BJ (cell line): ENCODE measurements at places on chromosomes 7 and 10. TPM values are rescaled to one million over a fixed set of nuclear protein-coding genes. Genes with fewer than 3 reads are reported as not detected.

- DNase-seq = no peak
These were observed 316.6 kb downstream of the PLXDC2 start for GRCh38 chr10:20132816-20133215.

DNA sequence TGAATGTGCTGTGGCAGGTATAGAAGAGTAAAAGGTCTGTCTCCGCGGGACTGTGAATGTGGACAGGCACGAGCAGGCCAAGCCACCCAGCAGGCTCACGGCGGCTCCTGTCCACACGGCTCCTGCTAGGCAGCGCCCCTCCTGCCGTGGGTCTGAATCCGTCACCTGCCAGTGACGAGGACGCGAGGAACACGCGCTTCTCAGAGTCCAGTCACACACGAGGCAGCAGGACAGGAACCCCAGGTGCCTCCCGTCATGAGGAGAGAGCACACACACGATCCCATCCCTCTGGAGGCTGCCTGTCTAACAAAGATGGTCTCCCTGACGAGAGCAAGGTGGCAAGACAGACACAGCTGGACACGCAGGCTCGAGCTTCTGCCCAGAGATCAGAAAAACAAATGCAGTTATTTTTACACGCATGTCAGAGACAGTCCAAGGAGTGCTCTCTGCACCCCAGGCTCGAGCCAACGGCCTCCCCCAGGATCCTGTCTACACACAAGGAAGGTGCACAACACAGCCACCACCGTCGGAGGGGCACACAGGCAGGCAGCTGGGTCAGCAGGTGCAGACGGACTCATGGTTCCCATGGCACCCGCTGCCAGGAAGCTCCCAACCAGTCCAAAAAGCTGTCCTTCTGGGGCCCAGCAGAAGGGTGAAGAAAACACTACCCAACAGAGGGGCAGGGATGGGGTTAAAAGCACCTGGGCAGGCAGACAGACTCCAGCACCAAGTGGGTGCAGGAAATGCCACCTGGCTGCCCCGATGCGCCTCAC, 103.2 kb downstream of the MAD1L1 start:
- no peak for DNase-seq

DNA sequence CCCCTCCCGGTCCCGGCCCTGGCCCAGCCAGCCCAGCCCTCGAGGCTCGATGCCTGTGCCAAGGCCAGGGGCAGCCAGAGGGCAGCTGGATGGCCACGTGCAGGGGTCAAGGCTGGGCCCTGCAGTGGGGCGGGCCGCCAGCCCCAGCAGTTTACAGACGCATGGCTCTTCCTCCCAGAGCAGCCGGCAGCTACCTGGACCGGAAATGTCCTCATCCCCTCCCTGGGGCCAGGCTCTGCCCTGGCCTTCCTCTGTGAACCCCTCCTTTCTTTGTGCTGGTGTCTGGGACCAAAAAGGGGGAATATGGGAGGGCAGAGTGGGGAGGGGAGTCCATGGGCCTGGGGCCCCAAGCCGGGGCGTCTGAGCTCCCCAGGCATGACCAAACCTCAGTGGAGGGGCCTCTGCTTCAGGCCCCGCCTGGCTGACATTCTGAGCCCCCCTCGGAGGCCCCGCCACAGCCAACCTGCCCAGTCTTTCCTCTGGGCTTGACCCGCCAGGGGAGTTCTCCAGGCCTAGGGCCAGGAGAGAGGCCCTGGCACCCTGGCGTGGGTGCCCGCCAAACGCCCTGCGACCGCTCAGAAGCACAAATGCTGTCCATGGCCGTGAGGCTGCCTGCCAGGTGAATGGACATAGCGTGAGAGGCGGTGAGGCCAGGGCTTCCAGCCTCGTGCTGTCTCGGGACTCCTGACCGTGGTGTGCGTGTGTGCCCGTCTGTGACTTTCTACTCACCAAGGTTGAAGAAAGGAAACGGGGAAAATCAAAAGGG, 24.7 kb upstream of the AMZ1 start:
- DNase-seq = no peak

DNA sequence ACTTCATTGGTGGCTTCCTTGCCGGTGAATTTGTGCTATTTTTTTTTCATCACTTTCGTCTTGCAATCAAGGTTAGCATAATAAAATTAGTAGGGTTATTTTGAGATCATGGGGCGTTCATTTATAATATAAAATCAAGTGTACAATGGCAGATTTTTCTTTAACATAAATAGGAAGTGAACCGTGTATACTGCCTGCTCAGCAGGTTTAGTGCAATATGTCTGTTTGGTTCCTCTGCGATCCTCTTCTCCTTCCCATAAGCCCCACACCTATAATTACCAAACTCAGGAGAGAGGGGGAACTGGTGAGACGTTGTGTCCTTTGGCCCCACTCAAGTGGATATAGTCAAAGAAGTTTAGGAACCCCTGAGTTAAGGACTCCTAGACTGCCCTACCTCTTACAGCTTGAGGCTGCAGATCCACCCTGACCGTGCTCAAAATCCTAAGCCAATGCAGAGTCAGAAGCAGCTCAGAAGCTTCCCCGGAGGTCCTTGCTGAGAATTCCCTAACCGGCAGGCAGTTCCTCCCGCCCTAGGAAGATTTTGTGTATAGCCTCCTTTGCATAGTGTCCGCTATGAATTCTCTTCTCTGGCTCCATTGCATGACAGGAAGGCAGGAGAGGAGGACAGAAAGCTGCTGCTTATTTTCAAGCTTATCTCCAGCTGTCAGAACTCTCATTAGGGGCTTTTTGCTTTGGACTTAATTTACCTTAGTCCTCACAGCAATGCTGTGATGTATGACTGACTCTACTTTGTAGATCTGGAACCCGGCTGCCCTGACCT, 41.5 kb downstream of the PYROXD2 start:
- DNase-seq = no peak

GRCh38 chr7:80253653-80254052, 119.0 kb downstream of the GNAI1 start:
- DNase-seq = no peak

- no peak for DNase-seq
These were observed 127.4 kb upstream of the TEX47 start for GRCh38 chr7:88922944-88923343.

GRCh38 chr10:113765910-113766309, 14.4 kb downstream of the PLEKHS1 start:
- DNase-seq = no peak

GRCh38 chr10:46266306-46266985, 20.4 kb upstream of the ANTXRL start:
- DNase-seq = no peak

- DNase-seq = no peak
These were observed 632.9 kb upstream of the AUTS2 start for GRCh38 chr7:68965351-68965750.

DNA sequence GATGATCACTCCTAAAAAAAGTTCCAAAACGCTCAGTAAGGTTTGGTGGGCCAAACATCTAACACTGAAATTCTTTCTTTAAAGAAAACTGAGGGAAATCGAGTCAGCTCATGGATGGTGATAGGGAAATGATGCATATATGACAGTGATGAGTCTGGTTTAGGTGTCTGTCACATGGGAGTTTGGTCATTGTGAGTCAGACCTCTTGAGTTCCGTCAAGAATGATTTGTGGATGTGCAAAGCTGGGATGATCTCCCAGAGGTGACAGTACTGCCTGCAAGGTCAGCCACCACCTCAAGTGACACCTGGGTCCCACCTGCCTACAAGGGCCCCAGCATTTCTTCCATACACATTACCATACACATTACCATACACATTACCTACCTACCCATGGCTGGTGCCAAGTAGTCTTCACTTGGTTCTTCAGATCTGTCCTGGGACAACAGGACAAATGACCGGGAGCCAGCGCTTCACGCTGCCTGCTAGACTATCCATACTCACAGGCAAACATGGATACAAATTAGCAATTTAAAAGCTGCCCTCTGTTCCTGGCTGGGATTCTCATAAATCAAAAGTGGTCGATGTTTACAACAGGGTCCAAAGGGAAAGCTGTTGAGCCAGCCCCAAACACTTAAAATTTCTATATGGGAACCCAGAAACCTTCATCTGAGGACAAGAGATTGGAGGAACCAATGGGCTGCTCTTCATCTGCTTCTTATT, 128.4 kb downstream of the ADAM12 start:
- no peak for DNase-seq

DNA sequence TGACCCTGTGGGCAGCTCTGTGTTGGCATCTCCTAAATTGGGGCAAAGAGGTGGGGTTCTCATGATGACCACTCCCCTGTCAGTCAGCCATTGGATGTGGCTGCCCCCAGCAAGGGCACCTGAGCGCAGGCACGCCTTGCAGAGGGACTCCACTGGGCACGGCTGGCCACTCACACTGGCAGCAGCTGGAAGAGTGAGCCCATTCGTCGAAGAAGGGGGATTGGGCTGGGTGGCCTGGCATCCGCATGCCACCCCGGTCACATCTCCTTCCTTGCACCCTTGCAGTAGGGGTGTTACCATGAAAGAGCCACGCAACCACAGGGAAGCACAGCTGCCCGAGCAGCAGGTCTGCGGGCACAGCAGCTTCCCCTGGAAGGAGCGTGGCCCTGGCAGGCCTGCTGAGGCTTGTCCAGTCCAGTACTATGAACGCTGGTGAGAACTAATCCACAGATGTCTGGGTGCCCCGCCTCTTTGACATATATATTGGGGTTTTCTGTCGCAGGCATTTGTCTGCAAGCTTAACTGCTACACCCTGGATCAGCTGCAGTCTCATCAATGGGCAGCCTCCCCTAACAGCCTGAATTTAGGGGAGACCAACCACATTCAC, 25.7 kb upstream of the GRB10 start:
- no peak for DNase-seq

DNA sequence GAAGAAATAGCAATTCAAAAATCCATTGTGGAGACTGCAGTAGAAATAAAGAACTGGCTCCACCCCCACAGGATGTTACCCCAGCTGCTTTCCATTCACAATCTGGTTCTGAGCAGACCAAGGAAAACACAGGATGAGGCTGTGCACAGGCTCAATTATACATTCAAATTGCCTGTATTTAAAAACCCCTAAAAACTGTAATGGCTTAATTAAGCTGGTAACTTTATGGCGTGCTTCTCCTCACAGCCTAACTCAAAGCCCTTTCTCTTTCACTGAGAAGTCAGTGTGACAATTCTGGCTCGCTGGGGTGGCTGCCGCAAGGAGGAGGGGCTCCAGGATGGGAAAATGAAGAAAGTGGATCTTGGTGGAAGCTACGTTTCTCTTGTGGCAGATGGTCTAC, 1191.1 kb downstream of the SORCS1 start:
- no peak for DNase-seq

KCND2 gene
- polyA plus RNA-seq = not detected in 2 replicates

MNX1 gene
- not detected in 2 replicates for polyA plus RNA-seq

HYAL4 gene
- not detected in 2 replicates for polyA plus RNA-seq

SNX10 gene
- polyA plus RNA-seq = not detected in 2 replicates

FKBP6 gene
- polyA plus RNA-seq = not detected in 2 replicates

ACSM6 gene
- not detected in 2 replicates for polyA plus RNA-seq
